ENCODE measurements at places on chromosomes 4 and X.

DNA sequence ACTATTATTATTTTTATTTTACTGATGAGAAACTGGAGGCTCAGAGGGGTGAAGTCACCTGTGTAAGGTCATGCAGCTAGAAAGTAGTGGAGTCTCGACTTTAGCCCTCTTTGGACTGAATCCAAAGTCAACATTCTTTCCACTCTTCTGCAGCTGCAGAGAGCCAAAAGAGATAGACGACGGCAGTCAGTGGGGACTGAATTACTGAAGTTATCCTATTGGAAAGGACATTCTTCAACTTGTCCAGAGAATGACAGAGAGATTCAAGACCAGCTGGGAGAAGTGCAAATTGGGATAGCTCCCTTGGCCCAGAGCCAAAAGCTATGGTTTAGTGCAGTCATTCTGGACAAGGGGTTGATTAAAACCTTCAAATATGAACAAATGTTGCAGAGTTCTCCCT, 42.5 kb downstream of the VGLL1 start:
- no peak for DNase-seq

DNA sequence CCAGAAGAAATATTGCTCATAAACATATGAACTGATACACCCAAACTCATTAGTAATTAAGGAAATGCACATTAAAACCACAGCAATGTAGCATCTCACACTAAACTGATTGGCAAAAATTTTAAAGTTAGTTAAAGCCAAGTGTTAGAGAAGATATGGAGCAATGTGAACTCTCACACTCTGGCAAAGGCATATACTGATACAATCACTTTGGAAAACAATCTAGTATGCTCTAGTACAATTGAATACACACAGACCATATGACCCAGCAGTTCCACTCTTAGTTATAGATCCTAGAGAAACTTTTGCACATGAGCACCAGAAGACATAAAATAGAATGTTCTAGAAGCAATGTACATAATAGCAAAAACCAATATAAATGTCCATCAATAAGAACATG, 8.4 kb upstream of the AWAT1 start:
- no peak for DNase-seq

DNA sequence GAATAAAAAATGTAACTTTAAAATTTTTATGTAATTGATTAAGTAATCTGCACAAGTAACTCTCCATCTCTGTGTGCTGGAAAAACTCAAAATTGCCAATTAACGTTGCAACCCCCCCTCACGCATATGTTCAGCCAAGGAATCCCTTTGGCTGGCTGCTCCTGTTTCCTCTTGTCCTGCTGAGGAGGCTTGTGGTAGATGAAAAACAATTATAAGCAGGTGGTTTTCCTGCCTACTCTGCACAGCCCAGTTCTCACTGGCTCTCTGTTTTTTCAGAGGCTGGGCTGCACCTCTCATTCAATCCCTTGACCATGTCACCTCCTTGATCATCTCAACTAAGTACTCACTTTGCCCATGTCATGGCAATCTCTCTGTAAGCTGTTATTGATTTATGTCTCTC, 1068.4 kb downstream of the ARAP2 start:
- no peak for DNase-seq

GRCh38 chr4:186291256-186291890, 25.4 kb downstream of the F11 start:
- no peak for DNase-seq

DNA sequence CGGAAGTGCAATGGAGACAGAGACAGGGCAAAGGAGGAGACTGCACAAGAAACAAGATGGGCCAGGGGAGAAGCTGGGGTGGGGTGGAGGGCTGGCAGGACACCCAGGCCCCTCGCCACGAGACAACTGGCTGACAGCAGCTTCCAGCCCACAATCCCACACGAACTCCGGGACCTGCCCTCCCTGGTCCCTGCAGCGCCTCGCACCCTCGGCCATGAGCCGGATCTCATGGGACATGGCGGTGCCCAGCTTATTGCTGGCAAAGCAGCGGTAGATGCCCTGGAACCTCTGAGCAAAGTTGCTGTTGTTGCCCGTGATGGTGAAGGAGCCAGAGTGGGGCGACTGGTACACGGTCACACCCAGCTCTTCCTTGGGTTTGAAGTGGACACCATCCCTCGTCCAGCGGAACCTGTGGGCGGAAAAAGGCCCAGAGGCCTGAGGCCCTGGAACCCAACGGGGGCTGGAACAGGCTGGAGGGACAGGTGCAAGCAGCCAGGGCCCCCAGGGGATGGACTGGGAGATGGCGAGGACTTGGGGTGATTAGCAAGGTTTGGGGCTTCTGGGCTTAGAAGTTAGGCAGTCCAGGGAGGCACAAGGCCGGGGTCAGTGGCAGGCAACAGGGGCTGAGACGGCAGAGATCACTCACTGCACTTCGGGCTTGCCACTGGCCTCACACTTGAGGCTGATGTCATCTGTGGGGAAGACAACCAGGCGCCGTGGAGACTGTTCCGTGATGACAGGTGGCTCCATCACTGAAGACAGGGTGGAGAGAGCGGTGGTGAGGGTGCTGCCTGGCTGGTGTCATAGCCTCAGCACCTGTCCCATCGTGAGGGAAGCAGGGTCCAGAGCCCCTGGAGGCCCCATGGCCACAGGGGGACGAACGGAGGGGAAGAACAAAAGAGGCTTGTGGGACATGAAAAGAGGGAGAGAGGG, 13.8 kb downstream of the L1CAM start:
- DNase-seq = no peak

DNA sequence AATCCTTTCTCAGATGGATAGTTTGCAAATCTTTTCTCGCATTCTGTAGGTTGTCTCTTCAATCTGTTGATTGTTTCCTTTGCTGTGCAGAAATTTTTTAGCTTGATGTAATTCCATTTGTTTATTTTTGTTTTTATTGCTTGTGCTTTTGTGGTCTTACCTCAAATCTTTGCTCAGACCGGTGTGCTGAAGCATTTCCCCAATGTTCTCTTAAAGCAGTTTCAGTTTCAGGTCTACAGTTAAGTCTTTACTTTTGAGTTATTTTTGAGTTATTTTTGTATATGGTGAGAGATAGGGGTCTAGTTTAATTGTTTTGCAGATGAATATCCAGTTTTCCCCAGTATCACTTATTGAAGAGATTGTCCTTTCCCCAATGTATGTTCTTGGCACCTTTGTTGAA, 18.2 kb upstream of the SLC25A14 start:
- no peak for DNase-seq

DNA sequence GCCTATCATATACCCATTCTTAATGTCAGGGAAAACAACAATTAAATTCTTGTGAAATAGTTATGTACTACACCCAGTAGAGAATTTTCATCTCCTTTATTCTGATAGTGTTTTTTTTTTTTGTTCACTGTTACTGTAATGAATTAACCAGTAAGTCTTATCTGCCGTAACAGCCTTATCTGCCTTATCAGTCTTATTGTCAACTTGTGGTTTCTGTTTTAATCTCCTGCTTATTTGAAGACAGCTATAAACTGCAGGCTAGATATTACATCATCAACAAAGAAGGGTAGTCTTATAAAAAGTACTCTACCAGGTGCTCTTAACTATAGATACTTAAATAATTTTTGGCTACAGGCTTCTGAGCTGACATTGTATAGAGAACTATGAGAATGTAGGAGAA, 79.5 kb downstream of the MAGEB5 start:
- DNase-seq = no peak

GRCh38 chr4:151227731-151228130, 49.2 kb upstream of the PRSS48 start:
- DNase-seq = no peak

DNA sequence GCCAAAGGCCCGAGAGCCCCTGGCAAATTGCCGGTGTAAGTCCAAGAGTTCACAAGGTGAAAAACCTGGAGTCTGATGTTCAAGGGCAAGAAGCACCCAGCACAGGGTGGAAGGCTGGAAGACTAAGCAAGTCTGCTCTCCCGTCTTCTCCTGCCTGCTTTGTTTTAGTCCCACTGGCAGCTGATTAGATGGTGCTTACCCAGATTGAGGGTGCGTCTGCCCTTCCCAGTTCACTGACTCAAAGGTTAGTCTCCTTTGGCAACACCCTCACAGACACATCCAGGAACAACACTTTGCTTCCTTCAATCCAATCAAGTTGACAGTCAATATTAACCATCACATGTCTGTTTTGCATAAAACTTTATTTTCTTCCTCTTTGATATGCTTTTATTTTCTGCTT, 157.4 kb downstream of the HS3ST1 start:
- DNase-seq = no peak

DNA sequence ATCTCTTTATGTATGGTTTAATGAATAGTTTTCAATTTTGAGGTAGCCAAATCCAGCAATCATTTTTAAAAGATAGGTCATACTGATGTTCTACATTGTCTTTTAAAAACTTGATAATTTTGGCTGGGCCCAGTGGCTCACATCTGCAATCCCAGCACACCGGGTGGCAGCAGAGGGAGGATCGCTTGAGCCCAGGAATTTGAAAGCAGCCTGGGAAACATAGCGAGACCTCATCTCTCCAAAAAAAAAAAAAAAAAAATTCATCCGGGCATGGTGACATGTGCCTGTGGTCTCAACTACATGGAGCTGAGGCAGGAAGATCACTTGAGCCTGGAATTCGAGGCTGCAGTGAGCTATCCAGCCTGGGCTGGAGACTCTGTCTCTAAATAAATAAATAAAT, 419.8 kb downstream of the GALNTL6 start:
- no peak for DNase-seq

DNA sequence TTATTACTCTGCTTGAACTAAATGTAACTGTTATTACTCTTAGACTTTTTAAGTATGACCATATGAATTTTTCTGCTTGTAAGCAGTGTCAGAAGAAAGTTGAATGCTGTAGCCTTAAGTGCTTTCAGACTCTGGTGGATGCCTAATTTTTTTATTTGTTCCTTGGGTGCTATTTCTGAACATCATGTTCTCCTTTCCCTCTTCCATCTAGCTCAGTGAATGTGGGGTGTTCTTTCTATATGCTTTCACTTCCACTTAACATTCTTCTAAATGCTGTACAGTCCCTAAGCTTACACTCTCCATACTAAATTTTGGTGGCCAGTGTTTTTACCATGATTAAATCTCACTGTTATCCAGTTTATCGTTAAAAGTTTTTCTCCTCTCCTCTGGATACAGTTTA, 3.6 kb downstream of the DCK start:
- DNase-seq = no peak
